GM12864 (cell line): ENCODE measurements at places on chromosomes 7 and 10.

DNA sequence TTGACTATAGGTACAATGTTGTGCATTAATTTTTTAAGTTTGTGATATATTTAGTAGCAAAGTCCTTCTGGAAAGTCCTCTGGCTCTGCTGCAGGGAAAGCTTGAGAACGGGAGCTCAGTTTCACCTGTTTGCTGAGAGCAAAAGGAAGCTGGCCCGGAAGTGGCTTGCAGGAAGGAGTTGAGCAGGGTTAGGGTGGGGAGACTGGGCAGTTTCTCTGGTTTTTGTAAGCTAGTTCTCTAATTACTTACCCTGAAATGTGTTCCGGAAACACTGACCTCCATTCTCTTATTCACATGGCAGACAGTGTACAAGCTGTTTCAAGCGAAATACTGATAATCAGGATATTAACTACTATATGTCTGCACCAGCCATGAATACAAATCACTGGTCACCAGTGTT is 22.3 kb downstream of the MAP3K8 start:
- peak; percentile 83 for DNase-seq

- DNase-seq: no peak
Measured at GRCh38 chr7:68679459-68680234, 918.6 kb upstream of the AUTS2 start.

- no peak for DNase-seq
Measured at GRCh38 chr10:8534096-8534495, 479.6 kb downstream of the GATA3 start.

DNA sequence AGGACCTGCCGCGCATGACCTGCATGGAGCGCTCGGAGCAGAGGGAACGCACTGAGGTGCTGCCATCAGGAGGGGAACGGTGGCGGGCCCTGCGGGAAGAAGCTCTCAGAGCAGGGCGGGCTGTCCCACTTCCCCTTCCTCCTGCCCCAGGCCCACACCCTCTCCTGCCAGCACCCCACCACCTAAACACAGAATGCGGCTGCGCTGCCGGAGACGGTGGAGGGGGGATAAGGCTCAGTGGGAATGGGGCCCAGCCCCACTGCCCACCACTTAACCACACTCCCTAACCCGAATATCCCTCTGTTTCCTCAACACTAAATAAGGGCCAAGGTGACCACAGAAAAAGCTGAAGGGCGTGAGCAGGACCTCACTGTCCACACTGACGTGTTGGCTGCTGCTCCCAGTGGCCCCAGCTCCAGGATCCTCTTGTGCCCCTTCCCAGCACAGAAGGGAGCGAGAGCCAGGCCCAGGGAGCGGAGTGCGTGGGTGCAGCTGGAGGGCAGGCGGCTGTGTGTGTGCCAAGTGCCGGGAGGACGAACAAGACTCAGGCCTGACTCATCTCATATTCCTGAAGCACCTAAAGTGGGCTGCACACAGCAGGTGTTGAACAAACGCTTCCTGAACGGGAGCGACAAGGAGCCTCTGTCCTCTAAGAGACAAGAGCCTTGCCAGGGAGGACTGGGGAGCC is 116.8 kb downstream of the MAD1L1 start:
- no peak for DNase-seq

DNA sequence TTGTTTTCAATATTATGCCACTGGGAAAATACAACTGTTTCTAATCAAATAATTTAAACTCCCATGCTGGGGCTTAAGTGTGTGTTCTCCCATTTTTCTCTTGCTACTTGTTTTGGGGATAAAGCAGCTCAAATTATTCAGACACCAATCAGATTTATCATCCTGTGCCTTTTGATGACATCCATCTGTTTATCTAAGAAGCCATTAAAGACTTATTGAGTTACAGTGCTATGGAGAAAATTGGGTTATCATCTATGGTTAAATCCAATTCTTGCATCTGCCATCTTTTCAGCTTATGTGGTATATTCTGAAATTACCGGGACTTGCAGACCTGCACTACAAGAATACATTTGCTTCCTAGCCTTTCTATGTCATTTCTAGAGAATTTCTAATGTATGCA is 401.2 kb downstream of the GFRA1 start:
- no peak for DNase-seq

DNA sequence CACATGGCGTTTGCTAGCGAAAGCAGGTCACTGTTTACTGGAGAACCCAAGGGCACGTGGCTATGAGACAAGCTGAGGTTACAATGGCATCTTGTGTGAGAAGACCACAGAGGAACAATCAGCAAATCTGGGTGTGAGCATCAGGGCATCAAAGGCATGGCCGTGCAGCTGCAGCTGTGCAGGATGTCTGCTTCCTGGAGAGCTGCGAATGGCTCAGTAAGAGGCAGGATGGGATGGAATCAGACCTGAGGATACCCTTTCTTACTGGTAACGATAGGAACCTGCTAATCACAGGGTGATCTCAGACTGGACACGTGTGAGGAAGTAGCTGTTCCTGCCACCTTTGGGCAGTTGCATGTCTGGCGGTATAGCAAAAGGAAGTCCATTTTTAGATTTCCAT is 119.5 kb downstream of the RNF216 start:
- DNase-seq: no peak

GRCh38 chr10:78288663-78289062 is 255.0 kb downstream of the RPS24 start:
- no peak for DNase-seq

DNA sequence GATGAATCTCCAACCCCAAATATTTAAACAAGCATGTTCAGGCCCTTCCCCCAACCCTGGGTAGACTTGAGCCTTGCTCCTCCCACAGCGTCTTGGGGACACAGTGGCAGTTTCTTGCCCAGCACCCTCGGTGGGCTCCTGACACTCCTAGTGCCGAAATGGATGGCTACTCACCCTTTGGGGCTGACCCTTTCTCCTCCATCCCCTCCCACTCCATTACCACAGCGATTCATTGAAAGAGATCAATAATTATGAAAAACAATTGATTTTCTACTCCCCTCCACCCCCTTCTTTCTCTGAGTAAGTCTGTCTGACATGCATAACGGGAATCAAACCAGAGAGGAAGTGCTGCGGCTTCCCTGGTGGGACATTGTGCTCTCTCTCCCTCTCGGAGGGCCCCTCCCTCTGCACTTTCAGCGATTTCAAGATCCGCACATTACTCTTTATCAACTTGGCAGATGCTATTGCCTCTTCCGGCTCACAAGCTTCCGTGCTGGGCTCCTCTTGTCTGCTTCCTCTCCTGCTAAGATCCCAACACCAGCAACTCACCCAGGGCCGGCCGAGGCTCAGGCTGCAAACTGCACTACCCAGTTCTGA is 79.0 kb upstream of the PLXNA4 start:
- no peak for DNase-seq

DNA sequence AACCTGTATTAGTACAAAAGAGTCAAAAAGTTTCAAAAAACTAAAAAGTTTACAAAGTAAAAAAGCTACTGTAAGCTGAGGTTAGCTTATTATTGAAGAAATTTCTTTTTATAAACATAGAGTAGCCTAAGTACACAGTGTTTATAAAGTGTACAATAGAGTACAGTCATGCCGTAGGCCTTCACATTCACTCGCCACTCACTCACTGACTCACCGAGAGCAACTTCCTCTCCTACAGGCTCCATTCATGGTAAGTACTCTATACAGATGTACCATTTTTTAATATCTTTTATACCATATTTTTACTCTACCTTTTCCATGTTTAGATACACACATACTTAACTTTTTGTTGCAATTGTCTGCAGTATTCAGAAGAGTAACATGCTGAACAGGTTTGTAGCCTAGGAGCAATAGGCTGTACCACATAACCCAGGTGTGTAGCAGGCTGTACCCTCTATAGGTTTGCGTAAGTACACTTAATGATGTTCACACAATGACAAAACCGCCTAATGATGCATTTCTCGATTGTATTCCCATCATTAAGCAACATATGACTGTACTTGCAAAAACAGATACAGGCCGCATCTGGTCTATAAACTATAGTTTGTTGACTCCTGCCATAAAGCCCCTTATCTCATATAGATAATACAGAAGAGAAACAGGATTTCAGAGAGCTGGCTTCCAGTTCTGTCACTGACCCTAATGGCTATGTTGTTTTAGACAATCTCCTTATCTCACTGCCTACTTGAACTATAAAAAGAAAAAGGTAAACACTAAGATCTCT is 438.8 kb downstream of the HTR7 start:
- DNase-seq: no peak

GRCh38 chr7:77799078-77799964 is 748 bp downstream of the PHTF2 start:
- no peak for DNase-seq

- no peak for DNase-seq
Measured at GRCh38 chr7:155810770-155811559, 1.3 kb downstream of the SHH start.

DNA sequence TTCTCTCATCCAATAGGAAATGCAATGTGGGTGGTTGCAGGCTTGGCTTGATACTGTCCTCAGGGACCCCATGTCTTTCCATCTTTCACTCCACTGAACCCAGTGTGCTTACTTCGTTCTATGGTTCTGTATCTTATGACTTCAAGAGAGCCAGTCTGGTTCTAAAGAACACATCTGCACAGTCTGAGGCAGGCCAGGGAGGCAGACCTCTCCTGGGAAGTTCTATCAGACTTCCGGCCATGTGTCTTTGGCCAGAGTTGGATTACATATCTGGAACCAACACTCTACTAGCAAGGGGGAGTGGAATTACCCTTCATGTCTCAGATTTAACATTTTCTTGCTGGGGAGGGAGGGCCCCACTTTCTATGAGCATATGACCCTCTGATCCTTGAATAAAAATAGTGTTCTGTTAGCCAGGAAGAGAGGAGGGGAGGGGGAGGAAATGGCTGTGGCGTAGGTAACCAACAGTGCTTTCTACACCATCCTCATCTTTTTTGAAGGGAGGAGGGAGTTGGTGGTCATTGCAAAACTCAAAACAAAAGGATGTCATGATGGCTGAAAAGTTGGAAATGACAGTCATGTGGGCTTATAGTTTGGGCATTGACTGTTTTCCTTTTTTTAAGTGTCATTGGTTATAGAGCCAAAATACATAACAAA is 370.2 kb downstream of the GATA3 start:
- no peak for DNase-seq

DNA sequence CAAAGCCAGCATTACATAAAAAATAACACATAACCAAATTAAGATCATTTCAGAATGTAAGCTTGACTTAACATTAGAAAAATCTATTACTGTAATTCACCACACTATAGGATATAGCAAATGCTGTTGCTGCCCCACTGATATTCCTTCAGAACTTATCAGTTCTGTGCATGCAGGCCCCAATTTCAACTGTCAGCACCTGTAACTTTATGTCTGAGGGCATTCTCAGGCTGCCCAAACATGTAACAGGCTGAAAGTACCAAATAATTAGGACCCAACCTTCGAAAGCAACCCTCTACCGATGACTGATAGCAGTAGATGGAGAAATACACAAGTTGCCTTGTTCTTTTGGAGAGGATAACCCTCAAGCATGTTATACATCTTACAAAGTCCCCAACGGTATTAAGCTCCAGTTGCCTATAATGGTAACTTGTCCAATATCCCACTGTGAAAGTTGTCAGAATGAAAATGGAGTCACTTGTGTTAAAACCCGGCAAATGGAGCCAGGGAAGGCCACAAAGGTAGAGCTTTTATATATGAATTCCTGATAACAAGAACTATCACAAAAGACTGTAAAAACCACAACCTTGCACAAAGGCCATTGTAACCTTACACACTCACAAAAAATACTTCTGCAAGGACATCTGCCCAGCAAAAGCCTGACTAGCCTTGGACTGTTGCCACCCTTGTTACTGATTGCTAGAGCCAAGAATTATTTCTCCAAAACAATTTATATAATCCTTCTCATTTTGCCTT is 66.9 kb upstream of the ZNF746 start:
- DNase-seq: no peak

DNA sequence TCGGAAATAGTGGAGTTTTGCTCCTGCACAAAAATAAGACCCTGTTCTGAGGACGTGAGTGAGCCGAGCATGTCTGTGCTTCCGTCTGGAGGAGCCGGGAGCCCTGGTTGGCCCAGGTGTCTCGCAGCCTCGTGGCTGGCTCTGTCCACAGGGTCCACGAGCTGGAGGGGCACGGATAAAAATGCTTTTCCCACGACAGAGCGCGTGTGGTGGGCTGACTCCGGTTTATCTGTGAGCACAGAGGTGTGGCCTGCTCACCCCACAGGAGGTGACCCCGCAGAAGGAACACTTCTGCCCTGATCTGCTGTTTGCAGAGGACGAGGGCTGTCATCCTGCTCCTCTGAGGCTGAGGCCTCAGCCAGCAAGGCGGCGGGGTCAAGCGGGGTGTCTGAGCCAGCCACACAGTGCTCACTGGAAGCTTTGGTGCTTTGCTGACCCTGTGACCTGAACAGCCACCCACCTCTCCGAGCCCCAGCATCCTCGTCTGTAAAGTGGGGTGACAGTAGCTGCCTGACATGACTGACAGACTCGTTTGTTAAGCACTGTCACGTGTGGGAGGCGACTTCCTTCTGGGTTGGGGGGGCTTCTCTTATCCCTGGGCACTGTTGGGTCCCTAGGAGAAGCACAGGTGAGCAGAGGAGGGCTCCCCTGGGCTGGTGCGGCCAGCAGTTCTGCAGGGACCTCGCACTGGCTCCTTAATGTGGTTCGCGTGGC is 162.5 kb downstream of the DNAJB6 start:
- no peak for DNase-seq

DNA sequence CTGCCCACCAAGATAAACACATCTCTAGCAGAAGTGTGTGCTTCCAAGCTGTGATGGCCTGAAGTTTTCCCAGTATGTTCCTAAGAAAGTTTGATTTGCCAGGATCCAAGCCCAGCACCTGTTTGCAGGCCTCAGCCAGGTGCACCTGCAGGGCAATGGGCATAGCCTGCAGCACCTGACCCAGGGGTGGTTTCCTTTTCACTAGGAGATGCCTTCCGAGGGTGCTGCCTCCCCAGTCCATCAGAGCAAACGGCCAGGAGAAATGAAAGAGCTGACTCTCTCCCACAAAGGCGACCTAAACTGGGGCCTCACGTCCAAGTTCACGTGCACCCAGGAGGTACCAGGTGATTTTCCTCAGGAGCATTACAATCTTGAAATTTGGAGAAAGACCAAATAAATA is 7.1 kb downstream of the UCMA start:
- no peak for DNase-seq

- no peak for DNase-seq
Measured at GRCh38 chr7:71627651-71628050, 495.7 kb downstream of the GALNT17 start.
